ENCODE measurements at places on chromosomes 2 and 18.
A peak's percentile ranks its signal among the peaks of the same experiment; 100 is the strongest.

- no peak for DNase-seq
These were observed 168.2 kb downstream of the TWIST2 start for GRCh38 chr2:239015901-239016675.

GRCh38 chr2:69741229-69741574 lies 732 bp upstream of the ANXA4 start:
- no peak for DNase-seq

DNA sequence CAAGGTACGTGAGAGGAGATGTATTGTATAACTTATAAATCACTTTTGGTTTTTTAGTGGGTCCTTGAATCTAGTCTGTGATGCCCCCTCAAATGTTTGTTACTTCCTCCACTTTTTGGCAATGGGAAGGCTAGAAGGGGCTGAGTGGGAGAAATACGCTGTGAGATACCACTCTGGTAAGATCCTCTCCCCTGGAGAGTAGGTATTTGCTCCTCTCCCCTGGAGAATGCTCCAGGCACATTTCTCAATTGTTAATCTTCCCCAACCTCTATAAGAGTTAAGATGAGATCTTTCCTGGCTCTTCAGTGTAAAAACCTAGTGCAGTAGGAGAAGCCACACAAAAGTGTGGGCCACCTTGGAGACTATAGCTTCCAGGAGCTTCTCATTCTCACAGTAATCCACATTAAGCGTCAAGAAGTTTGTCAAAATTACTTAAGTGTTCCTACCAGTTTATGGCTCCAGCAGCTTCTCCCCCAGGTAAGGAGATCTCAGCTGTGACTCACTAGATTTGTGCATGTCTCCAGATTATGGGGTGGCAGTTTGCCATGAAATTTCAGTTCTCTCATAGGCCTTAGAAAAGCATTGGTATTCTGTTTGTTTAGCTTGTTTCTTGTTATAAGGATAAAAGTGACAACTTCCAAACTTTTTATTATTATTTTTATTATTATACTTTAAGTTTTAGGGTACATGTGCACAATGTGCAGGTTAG lies 182.6 kb downstream of the FSIP2 start:
- DNase-seq, result no peak

GRCh38 chr2:38113981-38114708 lies 38.2 kb upstream of the CYP1B1 start:
- DNase-seq, result no peak

DNA sequence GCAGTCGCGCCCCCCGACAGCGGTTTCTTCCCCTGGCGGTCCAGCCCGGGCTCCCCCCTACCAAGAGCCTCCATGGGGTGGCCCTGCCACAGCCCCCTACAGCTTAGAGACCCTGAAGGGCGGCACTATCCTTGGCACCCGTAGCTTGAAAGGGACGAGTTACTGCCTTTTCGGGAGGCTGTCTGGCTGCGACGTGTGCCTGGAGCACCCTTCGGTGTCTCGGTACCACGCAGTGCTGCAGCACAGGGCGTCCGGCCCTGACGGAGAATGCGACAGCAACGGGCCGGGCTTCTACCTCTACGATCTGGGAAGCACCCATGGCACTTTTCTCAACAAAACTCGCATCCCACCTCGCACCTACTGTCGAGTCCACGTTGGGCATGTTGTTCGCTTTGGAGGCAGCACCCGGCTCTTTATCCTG lies 475 bp downstream of the SLC4A1AP start:
- no peak for DNase-seq

DNA sequence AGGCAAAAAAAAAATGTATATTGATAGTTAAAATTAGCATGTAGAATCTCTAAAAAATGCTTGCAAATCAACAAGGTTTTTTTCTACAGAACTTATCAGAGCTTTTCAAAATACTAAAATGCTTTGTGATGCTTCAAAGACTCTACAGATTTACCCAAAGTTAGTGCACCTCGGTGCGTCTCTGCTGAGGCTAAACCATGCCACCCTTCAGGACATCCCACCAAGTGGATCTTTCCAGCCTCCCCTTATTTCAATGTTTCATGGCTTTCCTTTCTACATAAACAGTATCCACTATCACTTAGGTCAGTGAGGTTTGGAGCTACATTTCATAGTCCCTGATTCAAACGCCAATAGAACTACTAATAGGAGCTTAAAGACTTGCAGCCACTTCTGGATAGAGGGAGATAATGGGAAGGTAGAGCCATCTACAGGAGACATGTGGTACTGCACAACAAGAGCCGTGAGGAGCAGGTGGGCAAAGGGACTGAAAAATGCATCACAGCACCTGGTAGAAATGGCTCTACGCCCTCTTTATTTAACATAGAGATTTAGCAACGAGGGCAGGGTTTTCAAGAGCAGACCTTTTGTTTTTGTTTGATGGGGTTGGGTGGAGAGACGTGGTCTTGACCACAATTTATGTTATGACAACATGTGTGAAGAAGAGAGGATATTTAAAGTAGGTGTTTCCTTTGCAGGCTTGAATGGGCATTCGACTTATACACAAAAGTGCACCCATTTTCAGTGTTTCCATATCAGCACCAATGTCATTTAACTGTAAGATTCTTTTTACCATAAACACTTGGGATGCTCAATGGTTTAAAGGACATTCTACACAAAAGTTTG lies 56.1 kb upstream of the SLC35G4 start:
- DNase-seq, result no peak

DNA sequence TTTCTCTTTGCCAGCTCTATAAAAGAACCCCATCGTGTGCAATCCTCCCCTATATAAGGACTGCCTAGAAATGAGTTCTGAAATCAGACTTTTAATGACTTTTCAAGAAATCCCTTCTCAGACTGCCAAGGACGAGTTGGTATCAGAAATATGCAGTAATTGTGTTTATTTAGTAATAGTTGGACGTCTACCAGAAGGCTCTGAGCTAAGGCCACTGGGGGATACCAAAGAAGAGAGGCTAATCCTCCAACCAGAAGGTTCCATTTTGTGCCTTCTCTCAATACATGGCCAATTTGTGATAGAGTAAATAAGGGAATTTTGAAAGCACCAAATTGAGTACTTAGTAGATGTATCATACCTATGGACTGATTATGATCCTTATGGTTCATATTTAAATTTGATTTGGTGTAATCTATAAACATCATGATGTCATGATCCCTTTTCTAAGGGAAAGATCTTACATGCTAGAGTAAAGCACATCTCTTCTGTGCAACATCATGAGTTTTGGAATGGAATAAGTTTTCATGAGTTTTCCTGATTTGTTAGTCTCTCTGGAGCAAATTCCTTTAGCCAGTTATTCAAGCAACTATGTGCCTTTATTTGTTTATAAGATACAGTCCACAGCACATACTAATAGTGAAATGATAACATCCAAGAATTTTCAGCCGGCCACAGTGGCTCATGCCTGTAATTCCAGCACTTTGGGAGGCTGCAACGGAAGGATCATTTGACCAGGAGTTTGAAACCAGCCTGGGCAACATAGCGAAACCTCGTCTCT lies 82.2 kb upstream of the LTBP1 start:
- no peak for DNase-seq

DNA sequence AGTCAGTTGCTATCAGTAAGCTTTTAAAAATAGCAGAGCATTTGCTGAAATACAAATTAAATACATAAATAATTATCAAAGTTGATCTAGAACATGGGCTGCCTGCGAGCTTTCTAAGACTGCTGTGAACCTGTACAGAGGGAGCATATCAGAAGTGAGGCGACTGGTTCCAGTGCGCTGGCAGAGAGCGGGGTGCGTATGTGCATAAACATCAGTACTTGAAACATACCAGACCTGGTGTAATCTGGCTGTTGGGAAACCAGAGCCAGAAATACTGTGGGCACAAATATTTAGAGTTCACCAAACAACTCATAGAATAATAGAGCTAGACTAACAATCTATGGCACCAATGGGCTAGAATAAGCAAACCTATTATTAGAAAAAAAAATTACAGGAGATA lies 27.3 kb downstream of the PDIA6 start:
- no peak for DNase-seq

DNA sequence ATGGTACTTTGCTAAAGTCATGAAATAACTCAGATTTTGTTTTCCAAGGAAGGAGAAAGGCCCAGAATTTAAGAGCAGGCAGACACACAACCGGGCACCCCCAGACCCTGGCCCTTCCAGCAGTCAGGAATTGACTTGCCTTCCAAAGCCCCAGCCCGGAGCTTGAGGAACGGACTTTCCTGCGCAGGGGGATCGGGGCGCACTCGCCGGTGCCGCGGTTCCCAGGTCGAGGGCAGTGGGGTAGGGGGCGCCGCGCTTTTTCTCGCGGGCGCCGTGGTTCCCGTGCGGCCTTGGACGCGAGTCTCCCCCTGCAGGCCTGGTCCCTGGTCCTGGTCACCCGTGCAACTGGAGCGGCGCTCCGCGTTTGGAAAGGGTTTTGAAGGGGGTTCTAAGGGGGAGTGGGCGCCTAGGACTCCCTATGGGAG lies 1.2 kb downstream of the ZNF236 start:
- no peak for DNase-seq

GRCh38 chr2:73366060-73366459 lies 19.6 kb upstream of the ALMS1 start:
- DNase-seq, result no peak

- DNase-seq, result no peak
These were observed 111.9 kb downstream of the TFCP2L1 start for GRCh38 chr2:121173112-121173511.

DNA sequence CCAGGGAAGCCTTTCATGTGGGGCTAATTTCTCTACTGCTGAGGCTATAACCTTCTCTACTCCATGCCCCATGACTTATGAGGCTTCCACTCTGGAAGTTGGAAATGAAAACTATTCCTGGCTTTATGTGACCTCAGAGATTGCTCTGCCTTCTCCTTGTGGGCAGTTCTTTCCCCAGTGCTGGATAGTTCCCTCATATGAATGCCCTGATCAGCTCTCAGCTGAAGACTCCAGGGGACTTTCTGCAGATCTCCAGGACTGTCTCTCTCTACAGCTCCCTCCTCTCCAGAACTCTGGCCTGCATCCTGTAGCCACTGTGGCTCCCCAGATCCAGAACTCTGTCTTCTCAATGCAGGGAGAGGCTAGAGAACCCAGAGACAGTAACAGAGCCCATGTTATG lies 235.1 kb downstream of the SEPTIN10 start:
- DNase-seq, result no peak

- DNase-seq, result peak; percentile 62
These were observed 680 bp downstream of the DTNB start for GRCh38 chr2:25672494-25673299.

DNA sequence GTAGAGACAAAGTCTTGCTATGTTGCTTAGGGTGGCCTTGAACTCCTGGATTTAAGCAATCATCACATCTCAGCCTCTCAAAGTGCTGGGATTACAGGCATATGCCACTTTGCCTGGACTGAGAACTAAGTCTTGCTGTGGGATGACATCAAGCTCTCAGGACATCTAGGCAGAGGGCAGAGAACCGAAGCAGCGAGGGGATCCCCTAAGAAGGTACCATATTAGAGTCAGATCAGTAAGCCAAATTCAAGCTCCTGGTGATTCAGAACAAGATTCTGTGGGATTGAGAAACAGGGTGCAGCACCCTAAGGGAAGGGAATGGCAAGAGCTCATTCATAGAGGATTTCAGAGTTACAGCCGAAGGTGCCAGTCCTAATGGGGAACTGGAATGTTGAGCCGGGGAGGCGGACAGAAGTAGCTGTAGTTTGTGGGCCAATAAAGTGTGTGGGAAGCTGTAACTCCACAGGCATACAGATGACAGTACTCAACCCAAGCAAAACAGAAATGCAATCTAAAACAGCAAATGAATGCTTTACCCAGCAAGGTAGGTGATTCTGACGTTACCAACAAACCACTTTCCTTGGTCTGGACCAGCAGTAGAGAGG lies 30.9 kb downstream of the EPHA4 start:
- DNase-seq, result no peak

- no peak for DNase-seq
These were observed 298.2 kb downstream of the SP3 start for GRCh38 chr2:173667014-173667413.

DNA sequence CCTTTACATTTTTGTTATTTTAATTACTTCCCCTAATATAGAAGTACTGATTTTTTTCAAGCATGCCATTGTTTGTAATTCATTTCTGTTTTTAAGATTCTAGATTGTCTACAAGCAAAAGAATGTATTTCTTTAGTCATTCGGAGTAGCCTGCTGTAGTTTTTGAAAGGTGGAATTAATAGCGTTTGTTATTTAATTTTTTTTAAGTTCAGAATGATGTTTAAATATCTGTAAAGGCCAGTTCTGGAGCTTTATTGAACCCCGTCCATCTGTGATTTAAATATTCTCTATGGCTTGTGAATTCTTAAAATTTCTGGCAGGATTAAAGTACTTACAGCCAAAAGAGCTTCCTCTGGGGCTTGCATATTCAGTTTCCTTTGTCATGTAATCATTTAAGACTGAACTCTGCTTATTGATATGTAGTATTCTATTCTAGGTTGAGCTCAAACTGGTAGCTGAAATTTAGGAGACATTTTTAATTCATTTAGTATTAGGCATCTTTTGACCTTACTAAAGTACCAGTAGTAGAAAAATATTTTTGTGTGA lies 5.2 kb downstream of the TGIF1 start:
- DNase-seq, result no peak

- no peak for DNase-seq
These were observed 219.0 kb downstream of the MYO3B start for GRCh38 chr2:170396799-170397459.

- DNase-seq, result no peak
These were observed 218.1 kb downstream of the TPGS2 start for GRCh38 chr18:36610661-36611060.

DNA sequence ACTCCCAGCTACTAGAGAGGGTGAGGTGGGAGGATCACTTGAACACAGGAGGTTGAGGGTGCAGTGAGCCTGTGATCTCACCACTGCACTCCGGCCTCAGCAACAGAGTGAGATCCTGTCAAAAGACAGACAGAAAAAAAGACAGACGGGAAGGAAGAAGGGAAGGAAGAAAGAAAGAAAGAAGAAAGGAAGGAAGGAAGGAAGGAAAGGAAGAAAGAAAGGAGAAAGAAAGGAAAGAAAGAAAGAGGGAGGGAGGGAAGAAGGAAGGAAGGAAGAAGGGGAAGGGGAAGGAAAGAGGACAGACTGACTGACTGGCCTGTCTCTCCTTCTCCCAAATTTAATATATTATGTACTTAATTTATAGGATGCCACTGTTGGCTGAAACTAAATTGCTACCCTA lies 21.6 kb downstream of the SP9 start:
- no peak for DNase-seq

- DNase-seq, result no peak
These were observed 41.3 kb downstream of the TMEM18 start for GRCh38 chr2:635687-636621.

- DNase-seq, result no peak
These were observed 25.0 kb upstream of the PHLPP1 start for GRCh38 chr18:62690236-62690815.

- no peak for DNase-seq
These were observed 7.4 kb downstream of the PTGR3 start for GRCh38 chr18:75201282-75202270.

GRCh38 chr18:67468038-67468437 lies 48.5 kb downstream of the DSEL start:
- DNase-seq, result no peak
